Prostate gland (tissue), 2 donors: ENCODE measurements at places on chromosomes 12 and 14. TPM values are rescaled to one million over a fixed set of nuclear protein-coding genes. Genes with fewer than 3 reads are reported as not detected.

DLK1 gene
- total RNA-seq: 100.0 TPM

HAL gene
- 0.27 TPM for total RNA-seq

ANO4 gene
- 8.5 TPM for total RNA-seq

TSPAN11 gene
- 1.0 TPM for total RNA-seq

TSHR gene
- 0.36 TPM for total RNA-seq

LRRC9 gene
- 2.0 TPM for total RNA-seq

FAR2 gene
- total RNA-seq: 7.2 TPM
